ENCODE measurements at places on chromosomes 12 and 14.

- DNase-seq = no peak
These were observed 65.6 kb upstream of the RPL10L start for GRCh38 chr14:46717211-46717610.

GRCh38 chr12:92560713-92561542 is 141.9 kb upstream of the PLEKHG7 start:
- DNase-seq = no peak

DNA sequence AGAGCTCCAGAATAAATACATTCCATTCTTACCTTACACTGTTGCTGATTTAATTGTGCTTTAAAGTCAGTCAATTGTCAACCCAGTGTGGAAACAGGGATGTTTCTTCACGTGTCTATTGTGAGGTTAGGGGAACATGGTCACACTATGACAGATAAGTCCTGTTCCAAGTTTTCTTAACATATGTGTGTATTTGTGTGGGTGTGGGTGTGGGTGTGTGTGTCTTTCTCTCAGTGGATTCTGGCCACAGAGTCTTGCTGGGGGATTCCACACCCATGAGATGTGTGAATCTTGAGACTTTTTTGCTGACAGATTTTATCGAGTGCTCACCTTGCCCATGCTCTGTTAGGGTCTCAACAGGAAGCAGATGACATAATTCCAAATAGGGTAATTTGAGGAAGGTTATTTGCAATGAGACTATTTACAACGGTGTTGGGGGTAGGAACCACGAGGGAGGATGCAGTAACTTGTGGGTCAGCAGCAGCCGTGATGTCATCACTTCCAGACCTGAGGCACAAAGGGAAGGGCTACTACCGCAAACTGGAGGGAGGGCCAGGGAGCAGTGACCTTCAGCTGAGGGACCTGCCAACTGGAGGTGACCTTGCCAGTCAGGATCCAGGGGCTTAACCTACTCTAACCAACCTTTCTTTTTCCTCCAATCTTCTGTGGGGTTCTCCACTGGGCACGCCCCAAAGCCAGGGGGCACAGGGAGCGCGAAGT is 1.9 kb upstream of the VRK1 start:
- no peak for DNase-seq

DNA sequence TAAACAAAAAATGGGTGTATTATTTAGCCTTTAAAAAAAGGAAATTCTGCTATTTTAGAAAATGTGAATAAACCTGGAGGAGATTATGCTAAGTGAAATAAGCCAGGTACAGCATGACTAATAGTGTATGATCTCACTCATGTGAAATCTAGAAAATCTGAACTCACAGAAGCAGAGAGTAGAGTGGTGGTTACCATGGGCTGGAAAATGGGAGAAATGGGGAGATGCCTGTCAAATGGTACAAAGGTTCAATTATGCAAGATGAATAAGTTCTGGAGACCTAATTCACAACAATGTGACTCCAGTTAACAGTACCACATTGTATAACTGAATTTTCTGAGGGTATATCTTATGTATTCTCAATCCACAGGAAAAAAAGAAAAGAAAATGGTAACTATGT is 17.4 kb upstream of the LEMD3 start:
- DNase-seq = no peak

GRCh38 chr12:2557597-2557996 is 237.2 kb upstream of the FKBP4 start:
- no peak for DNase-seq

GRCh38 chr14:99035268-99035667 is 236.7 kb downstream of the BCL11B start:
- DNase-seq = no peak
